ENCODE measurements at places on chromosomes 12 and 14.

GRCh38 chr14:29627137-29627536 is 300.5 kb downstream of the PRKD1 start:
- DNase-seq = no peak

- no peak for DNase-seq
Measured at GRCh38 chr12:102669056-102669455, 188.7 kb upstream of the IGF1 start.

DNA sequence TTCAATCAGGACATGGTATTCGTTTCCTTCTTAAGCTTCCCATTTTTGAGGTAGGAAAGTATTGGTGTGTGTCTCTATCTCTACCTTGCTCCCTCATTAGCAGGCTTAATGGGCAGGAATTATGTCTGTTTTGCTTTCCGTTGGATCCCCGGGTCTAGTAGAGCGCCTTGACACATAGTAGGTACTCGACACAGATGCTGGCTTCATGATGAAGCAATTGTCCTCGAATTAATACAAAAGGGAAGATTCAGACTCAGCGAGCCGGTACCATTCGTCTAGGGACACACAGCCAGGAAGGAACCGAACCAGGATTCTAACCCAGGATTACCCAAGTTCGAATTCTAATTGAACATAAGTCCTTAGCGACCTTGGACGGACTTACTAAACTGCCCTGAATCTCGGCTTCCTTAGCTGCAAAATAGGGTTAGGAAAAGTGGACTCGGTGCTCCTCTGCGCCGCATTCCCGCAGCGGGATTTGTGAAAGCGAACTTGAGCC is 496 bp upstream of the ISCU start:
- peak; percentile 30 for DNase-seq

DNA sequence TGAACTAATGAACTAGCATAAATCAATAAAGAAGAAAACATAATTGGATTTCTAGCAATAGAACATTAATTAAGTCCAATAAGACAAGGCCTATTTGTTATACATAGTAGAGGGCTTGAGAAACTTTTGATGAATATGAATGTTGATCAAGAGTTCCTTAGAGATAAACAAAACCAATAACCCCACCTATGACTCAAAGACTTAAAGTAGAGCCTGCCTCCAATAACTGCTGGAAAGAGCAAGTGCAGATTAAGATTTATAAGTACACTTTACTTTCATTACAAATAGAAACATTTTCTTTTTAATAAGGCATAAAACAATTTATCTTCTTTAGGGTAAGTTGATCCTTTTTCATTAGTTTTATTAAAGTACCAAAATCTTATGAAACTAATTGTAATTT is 185.7 kb downstream of the SRGAP1 start:
- DNase-seq = no peak

- no peak for DNase-seq
Measured at GRCh38 chr12:114690267-114691135, 6.5 kb upstream of the TBX3 start.

DNA sequence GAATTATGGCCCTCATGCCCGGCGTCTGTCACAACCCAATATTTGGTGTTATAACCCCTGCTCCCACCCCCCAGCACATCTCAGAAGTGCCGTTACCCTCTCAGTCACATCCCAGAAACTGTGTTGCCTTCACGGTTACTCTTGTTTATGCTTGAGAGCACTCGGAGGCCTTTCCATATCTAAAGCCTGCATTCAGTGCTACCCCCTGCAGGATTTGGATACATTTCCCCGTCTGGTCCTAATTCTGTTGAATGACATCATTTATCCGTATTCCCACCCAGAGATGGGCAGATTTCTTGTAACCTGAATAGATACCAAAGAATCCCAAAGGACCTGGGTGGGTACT is 19.1 kb upstream of the FOS start:
- no peak for DNase-seq

- DNase-seq = no peak
Measured at GRCh38 chr14:83923842-83924241, 1606.1 kb upstream of the FLRT2 start.

DNA sequence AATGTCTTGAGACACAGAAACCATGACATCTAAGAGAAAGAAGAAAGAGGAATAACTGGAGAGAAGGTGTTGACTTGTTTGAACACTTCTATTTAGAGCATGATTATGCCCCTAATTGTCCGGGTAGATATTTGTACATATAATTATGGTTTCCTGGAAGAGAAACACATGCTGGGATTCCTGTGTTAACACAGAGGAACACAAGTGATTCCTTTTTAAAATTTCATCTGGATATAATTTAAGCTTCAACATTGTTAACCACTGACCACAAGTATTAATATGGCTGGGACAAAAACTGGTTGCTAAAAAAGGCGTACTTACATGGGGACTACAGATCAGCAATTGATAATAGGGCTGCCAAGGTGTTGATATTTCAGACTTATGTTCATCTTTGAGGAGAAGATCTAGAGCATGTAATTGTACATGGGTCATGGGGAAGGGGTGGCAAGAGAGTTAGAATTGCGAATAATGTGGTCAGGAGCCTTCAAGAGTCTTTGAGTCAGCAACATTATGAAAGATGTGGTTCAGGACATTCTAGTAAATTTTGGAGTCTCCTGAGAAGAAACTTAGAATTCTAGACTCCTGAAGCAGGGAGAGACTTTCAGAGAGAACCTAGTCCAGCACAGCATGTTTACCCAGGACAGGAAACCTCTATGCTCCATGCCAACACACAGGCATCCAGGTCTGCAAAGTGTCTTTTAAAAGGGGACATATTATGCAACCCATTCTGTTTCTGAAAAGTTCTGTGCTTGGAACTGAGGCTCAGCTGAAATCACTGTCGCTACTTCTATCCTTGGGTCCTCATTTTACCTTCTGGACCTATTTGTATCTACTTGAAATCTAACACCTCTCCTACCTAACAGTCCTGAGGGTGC is 56.5 kb downstream of the SLC38A1 start:
- no peak for DNase-seq
